ENCODE measurements at places on chromosomes 2 and 18.

DNA sequence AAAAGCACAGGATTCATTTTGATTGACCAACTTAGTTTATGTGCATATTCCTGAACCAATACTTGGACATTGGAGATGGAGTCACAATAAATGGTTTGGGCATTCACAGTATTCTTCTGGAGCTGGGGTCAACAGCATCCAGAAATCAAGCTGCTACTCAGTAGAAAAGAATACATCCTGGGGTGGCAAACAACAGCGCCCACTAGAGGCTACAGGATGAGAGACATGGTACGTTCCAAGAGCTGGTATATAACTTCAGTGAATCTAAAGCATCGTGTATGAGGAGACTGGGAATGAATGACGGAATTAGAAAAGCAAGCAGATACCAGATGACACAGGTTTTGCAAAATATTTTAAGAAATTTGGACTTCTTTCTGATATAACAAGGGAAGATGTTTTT lies 142.9 kb upstream of the FIGN start:
- DNase-seq, result no peak

DNA sequence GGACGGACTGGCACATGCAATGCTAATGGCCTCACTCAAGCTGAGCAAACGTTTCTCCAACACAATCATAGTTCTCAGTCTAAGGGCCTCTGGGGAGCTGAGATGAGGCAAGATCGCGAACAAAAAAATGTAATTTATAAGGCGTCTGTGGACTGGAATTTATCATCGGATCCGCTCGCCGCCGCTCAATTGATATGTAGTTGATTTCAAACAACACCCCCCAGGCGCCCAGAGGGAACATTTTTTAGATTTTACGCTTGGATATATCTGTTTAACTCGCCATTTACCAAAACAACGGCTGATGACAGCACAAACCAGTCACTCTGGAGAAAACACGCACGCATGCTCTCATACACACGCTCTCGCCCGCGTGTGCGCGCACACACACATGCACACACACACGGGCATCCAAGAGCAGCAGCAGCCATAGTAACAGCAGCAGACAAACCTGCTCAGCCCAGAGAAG lies 335.8 kb downstream of the SMAD2 start:
- DNase-seq, result no peak

- no peak for DNase-seq
Measured at GRCh38 chr2:177585234-177585863, 192.8 kb downstream of the AGPS start.

- DNase-seq, result no peak
Measured at GRCh38 chr2:200257570-200257969, 48.9 kb upstream of the SPATS2L start.

- DNase-seq, result no peak
Measured at GRCh38 chr2:79993144-79993543, 311.4 kb downstream of the LRRTM1 start.

- DNase-seq, result no peak
Measured at GRCh38 chr2:186653511-186653910, 40.3 kb upstream of the FAM171B start.

DNA sequence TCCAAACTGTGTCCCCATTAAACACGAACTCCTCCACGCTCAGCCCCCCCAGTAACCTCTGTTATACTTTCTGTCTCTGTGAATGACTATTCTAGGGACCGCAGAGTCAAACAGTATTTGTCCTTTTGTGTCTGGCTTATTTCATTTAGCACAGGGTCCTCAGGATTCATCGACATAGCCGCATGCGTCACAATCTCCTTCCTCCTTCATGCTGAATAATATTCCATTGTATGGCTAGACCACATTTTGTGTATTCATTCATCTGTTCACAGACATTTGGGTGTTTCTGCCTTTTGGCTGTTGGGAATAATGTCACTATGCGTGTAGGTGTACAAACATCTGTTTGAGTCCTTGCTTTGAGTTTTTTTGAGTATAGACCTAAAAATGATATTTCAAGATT lies 80.9 kb downstream of the SH3RF3 start:
- DNase-seq, result no peak

DNA sequence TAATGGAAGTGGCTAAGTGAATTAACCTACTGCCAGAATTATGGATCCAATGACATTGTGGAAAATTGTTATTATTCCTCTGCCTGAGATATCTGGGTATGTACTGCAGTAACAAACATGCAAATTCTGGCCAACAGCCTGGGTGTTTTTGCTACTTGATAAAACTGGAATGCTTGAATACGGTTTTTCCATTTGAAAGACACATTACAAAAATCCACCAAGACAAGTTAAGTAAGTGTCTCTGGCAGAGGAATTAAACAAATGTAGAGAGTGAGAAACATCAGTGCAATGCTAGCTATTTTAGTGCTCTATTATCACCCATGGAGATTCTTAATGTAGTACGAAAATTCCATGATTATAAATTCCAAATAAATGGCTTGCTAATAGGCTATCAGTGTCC lies 312.4 kb upstream of the MEIS1 start:
- no peak for DNase-seq

DNA sequence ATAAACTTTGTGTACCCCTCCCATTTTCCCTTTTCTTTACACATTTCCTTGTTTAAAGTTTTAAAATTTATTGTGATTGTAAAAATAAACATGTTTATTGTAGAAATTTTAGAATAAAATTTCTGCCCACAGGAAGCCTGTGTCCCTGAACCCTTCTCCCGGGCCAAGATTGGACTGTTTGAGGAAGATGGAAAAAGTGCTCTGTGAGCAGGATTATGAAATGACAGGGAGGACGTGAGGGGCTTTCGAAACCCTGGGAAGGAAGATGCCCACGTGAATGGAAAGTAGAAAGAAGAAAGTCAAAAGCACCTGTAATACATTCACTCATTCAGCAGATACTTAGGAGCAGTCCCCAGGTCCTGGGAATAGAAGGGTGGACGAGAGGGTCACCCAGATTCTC lies 25.4 kb upstream of the ATOH8 start:
- no peak for DNase-seq

DNA sequence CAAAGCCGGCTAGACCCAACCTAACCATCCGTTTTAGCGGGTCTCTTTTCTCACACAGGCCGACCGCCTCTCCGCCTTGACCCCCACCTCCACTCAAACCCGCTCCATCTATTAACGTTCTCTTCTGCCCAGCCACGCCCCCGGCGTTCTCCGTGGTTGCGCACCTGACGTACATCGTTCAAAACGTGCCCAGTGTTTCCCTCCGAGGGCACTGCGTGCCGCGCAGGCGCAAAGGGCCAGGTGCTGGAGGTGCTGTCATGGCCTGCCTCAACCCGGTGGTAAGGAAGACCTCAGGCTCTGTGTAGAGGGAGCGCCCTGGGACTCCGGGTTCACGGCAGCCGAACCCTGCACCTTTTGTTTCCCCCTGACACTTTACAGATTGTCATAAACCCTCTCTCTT lies at the start of gene GTF2A1L:
Gene GTF2A1L (plus strand): TSS at position 239 of the 400 bp plus-strand sequence. CDS start 19 bp downstream, at position 258.
- DNase-seq, result no peak

- no peak for DNase-seq
Measured at GRCh38 chr2:64342195-64343099, 111.5 kb upstream of the LGALSL start.

GRCh38 chr18:78735131-78736014 lies 244.2 kb upstream of the SALL3 start:
- no peak for DNase-seq
